ENCODE measurements at places on chromosomes 1 and 21.

DNA sequence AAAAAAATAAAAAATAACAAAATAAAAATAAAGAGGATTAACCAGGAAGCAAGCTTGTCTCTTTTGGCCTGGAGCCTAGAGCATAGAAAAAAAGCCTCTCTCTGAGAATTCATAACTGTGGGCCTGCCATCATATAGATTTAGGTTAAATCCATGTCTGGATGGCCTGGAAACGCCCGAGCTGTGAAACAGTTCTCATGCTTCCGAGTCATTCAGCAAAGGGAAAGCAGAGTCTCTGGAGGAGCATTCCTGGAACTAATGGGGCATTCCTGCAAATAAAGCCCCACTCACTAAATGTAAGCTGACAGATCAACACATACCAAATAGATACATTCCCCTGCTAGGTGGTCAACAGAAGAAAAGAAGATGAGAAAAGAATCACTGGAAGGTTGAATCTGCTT lies 75.8 kb upstream of the GNG4 start:
- DNase-seq, result no peak

- no peak for DNase-seq
Observed at GRCh38 chr1:208935517-208936187, 647.9 kb upstream of the CAMK1G start.

DNA sequence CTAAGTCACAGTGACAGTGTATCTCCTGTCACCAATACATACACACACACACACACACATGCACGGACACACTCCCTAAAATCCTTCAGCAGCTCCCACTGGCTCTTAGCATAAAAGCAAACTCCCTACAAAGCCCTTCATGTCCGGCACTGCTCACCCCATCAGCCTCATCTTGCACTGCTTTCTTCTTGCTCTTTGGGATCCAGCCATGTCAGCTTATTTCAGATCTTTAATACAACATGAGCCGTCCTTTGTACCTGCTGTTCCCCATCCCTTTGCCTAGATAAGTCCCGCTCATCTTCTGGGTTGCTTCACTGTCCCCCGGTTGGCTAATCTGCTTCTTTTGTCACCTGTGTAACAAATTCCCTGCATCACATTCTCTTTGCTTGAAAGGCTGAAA lies 82.1 kb upstream of the VAV3 start:
- no peak for DNase-seq

DNA sequence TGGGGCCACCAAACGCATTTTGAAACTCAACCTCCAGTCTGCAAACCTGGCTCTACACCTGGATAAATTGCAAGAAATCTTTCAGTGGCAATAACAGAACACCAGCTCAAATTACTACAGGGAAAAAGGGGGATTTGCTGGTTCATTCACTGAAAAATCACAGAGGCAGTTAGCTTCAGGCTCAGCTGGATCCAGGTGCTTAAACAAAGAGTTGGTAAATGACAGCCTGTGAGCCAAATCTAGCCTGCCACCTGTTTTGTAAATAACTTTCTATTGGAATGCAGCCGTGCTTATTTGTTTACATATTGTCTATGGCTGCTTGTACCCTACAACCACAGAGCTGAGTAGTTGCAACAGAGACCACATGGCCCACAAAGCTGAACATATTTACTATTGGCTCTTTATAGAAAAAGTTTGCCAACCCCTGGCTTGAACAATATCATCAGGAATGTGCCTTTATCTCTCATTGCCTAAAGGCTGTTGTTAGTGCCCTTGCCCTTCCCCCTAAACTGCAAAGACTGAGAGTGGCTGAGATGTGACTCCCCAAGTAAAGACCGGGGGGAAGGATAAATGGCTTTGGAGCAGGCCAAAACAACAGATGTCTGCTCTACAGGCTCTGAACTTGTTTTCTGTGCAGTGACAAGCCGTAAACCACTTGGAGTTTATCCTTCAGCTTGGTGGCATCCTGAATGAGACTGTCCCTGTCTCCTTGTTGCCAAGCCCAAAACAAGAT lies 21.5 kb upstream of the PTPRF start:
- no peak for DNase-seq

- DNase-seq, result no peak
Observed at GRCh38 chr1:101284021-101284420, 47.2 kb downstream of the S1PR1 start.

All from left ventricle myocardium superior (tissue), 1 donor.